ENCODE measurements at places on chromosomes 4 and X. TPM values are rescaled to one million over a fixed set of nuclear protein-coding genes. Genes with fewer than 3 reads are reported as not detected.

DNA sequence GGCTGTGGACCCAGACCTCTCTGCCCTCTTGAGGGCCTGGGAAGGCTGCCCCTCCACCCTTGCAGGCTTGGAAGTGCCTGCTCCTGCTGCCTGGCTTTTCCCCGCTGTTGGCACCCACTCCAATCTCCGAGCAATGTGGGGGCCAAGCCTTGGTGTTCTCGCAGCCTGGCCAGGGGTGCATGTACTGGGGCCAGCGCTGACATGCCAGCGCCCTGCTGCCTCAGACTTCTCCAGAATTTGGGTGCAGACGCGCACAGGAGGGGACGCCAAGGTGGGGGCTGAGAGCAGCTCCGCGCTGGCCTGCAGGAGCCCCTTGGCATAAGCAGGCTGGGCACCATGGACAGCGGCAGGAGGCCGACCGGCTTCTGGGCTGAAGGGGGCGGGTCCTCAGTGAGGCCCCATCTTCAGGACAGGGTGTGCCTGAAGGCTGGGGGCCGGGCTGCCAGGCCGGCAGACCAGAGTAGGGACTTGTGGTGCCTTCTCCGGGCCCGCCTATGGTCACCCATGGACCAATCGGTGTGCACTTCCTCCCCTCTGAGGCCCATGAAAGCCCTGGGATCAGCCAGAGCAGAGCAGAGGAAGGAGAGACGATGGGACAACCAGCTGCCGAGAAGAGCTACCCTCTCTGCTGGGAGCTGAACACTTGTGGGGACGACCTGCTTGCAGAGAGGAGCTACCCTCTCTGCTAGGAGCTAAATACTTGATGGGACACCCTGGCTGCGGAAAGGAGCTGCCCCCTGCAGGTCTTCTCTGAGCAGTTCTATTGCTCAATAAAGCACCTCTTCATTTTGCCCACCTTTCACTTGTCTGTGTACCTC lies 118.3 kb downstream of the DNAAF6 start:
- H3K36me3 ChIP-seq = no peaks in the 10 kb centered on the region
- H3K4me1 ChIP-seq = no peaks in the 10 kb centered on the region
- peak; percentile 19 for DNase-seq
- H3K4me3 ChIP-seq = no peak overlapping the region
- H3K27ac ChIP-seq = no peak overlapping the region

DNA sequence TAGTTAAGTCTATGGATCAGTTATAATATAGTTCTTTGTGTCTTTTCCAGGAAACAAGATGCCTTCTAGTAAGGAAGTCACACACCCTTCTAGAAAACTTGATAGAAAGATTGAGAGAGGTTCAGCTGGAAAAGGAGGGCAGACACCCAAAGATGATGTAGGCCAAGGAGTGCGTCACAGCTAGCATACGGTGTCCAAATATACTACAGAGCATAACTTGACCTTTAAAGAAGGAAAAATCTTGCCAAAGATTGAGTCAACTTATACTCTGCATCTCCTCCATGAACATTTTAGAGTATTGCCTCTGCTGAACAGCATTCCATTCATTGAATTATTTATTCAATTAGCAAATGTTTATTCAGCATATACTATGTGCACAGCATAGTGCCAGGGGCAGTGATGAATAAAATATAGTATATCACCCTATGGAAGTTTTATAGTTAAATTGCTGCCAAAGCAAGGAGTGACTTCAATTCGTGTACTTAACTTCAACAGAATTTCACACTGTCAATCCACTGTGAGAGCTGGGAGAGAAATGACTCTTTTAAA lies 51.9 kb upstream of the SLC6A14 start:
- H3K27me3 ChIP-seq = no peaks in the 10 kb centered on the region
- no peak overlapping the region for H3K27ac ChIP-seq
- no peak overlapping the region for H3K4me3 ChIP-seq
- no peaks in the 10 kb centered on the region for H3K4me1 ChIP-seq

DNA sequence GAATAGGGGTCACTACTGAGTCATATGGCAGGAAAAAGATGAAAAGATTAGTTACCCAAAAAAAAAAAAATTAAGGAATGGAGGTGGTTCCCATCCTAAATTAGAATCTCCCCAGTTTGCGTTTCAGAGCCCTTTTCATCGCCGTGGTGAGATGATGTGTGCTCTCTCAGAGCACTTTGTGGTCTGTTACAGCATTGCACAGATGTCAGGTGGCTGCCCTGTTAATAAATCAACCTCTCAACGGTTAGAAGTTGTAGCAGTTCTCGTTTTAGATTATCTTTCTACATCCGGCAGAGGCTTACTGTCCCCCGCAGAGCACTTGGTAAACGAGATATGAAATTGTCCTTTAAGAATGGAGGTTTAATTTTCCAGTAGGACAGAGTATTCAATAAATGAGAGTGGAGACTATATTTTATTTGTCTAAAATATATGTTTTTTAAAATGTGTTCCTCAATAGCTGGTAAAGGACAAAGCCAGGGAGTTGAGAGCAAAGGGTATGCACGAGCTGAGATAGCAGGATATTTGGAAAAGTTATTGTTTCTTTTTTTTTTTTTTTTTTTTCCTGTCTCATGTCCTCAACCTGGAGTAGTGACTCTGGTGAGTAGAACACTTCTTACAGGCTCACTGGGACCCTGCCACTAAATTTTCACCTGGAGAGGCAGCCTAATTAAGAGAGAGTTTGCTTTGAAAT lies 26.9 kb downstream of the AFF1 start:
- no peaks in the 10 kb centered on the region for H3K27me3 ChIP-seq
- no peak for DNase-seq
- no peak overlapping the region for H3K27ac ChIP-seq
- peaks cover 43% of the 10 kb centered on the region for H3K4me1 ChIP-seq
- peaks cover 10% of the 10 kb centered on the region for H3K36me3 ChIP-seq

DNA sequence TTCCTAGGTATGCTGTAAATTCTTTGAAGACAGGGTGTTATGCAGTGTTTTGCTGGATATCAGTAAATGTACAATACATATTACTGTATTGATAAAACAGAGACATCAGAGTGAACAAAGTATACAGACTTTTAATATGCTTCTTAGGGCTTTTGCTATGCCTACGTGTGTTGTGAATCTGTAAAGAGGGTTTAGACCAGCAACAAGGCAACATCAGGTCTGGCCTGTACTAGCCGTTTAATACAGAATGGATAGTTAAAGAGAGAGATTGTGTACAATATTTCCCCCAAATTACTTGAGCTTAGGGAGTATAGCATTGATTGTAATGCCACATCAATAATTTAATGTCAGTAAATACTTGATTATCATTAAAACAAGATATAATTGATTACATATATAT lies 75.2 kb downstream of the PAQR3 start:
- H3K27me3 ChIP-seq = no peaks in the 10 kb centered on the region

DNA sequence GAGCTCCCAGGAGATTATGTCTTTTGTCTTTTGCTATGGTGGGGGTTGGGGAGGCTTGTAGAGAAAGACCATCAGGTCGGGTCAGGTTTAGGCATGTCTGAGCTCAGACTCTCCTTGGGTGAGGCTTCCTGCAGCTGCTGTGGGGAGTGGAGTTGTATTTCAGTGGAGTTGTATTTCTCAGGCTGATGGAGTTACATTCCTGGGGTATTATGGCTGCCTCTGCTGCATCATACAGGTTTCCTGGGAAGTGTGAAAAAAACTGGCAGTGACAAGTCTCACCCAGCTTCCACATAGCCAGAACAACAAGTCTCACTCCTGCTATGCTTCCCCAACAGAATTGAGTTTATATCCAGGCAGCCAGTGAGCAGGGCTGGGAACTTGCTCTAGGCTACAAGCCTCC lies 119.3 kb downstream of the VSIG4 start:
- no peak overlapping the region for H3K4me3 ChIP-seq
- no peak for DNase-seq
- peaks cover 25% of the 10 kb centered on the region for H3K4me1 ChIP-seq
- H3K27ac ChIP-seq = no peak overlapping the region

DNA sequence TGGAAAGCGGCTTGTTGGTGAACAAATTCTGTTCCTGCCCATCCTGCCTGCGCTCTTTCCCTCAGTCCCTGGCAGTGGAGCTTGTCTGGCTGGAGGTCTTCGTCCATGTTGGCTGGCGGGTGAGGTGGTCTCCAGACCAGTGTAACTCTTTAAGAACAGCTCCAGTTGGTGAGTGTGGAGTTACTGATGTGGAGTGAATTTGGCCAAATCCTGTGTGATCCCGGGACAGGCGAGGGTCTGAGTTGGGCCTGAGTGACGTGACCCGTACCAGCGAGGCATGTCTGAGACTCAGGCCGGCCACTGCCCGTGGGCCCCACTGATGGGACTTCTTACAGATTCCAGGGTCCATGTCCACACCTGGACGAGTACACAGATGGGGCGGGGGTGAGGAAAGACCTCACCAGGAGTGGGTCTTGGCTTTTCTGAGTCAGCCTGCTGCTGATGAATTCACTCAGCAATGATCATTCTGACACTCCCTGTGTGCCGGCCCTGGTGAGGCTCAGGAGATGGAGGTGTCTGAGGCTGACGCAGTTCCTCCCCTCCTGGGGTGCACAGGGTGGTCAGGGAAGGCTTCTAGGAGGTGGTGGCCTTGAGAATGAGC lies 45.5 kb downstream of the PSAPL1 start:
- DNase-seq = no peak
- H3K36me3 ChIP-seq = no peaks in the 10 kb centered on the region
- H3K4me1 ChIP-seq = no peaks in the 10 kb centered on the region
- no peak overlapping the region for H3K4me3 ChIP-seq
- H3K27me3 ChIP-seq = no peaks in the 10 kb centered on the region
- no peak overlapping the region for H3K27ac ChIP-seq

DNA sequence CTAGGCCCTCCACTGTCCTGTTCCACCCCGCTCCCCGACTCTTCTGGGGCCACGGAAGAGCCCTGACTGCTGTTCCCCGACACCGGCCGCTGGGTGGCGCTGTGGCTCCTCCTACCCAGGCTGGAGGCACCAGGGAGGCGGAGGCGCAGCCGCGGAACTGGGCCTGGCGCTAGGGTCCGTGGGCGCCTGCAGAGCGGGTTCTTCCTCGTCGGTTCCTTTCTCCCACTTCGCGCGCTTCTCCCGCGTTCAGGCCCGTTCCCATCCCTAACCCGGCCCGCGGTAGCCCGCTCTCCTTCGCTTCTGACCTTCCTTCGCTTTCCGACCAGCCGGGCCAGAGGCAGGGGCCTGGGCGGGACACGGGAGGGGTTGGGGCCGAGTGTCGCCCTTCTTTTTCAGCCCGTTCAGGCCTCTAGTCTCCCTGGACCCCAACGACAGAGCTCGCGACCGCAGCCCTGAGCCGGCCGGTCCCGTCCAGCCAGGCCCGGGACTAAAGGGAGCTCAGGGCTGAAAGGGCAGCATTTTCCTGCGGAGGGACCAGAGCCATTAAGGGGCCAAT lies 34.3 kb downstream of the NALF2 start:
- no peak overlapping the region for H3K27ac ChIP-seq
- no peaks in the 10 kb centered on the region for H3K36me3 ChIP-seq
- peak; percentile 65 for DNase-seq
- H3K27me3 ChIP-seq = peaks cover 11% of the 10 kb centered on the region
- peak overlapping the region; percentile 32 for H3K4me3 ChIP-seq

DNA sequence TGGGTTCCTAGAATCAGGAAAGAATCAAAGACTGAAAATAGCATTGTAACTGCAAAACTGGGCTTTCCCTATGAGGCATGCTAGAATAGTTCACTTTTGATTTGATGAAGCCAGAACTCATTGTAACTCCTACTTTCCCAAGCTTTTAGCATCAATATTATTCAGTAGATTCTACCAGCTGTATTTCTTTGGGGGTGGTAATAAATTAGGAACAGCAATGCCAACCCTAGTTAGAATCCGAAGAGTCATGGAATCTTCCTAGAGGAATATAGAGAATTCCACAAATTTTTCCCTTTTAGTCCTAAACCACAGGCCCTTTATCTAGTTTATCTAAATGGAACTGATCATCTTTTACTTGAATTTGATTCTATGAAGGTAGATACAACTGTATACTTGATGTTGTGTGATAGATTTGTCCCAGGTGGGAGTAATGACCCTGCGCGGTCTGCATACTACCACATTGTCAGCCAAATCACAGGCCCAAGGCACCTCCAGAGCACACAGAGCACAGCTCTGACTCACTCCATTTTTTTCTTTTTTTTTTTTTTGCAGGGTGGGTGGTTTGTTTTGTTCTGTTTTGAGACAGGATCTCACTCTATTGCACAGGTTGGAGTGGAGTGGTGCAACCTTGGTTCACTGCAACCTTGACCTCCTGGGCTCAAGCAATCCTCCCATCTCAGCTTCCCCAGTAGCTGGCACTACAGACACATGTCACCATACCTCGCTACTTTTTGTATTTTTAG lies 66.6 kb downstream of the EDNRA start:
- no peak overlapping the region for H3K27ac ChIP-seq
- H3K36me3 ChIP-seq = no peaks in the 10 kb centered on the region
- DNase-seq = no peak
- no peaks in the 10 kb centered on the region for H3K4me1 ChIP-seq
- no peaks in the 10 kb centered on the region for H3K27me3 ChIP-seq

Gene MAGEC3
- not detected for total RNA-seq

Gene POLN
- total RNA-seq = 0.92 TPM

GRCh38 chr4:4491396-4491893 lies 50.4 kb downstream of the STX18 start:
- no peak overlapping the region for H3K27ac ChIP-seq
- no peak overlapping the region for H3K4me3 ChIP-seq
- H3K36me3 ChIP-seq = peaks cover 1% of the 10 kb centered on the region
- no peaks in the 10 kb centered on the region for H3K27me3 ChIP-seq

GRCh38 chr4:8391071-8391470 lies 49.5 kb downstream of the ACOX3 start:
- DNase-seq = no peak
- H3K4me3 ChIP-seq = no peak overlapping the region
- H3K4me1 ChIP-seq = no peaks in the 10 kb centered on the region
- no peak overlapping the region for H3K27ac ChIP-seq
- H3K27me3 ChIP-seq = no peaks in the 10 kb centered on the region
- H3K36me3 ChIP-seq = no peaks in the 10 kb centered on the region

DNA sequence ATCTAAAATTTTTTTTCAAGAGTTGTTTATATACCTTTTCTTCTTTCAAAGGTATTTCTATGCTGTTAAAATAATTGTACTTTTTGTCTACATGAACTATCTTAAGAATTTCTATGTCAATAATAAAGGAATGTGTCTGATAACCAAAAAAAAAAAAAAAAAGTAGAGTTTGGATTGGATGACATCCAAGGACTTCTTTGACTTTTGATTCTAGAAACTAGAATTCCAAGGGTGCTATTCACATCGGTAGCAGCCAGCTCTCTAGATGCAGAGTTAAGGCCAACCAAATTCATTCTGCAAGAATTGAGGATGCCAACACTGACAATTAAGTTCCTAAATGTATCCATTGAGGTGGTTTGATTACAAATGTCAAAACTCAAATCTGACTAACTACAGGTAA lies 42.0 kb upstream of the PRKG2 start:
- no peak overlapping the region for H3K27ac ChIP-seq
- no peak for DNase-seq
- peaks cover 4% of the 10 kb centered on the region for H3K27me3 ChIP-seq

GRCh38 chrX:68999931-69000330 lies 165.3 kb downstream of the PJA1 start:
- no peaks in the 10 kb centered on the region for H3K4me1 ChIP-seq
- no peaks in the 10 kb centered on the region for H3K27me3 ChIP-seq
- H3K4me3 ChIP-seq = no peak overlapping the region

- no peaks in the 10 kb centered on the region for H3K36me3 ChIP-seq
- no peaks in the 10 kb centered on the region for H3K27me3 ChIP-seq
- H3K4me1 ChIP-seq = no peaks in the 10 kb centered on the region
- no peak for DNase-seq
Measured at GRCh38 chr4:72338060-72338459, 231.0 kb downstream of the ADAMTS3 start.
